ENCODE measurements at places on chromosomes 4 and X.

- DNase-seq, result no peak
These were observed 236.6 kb upstream of the PCDH18 start for GRCh38 chr4:137768881-137769280.

DNA sequence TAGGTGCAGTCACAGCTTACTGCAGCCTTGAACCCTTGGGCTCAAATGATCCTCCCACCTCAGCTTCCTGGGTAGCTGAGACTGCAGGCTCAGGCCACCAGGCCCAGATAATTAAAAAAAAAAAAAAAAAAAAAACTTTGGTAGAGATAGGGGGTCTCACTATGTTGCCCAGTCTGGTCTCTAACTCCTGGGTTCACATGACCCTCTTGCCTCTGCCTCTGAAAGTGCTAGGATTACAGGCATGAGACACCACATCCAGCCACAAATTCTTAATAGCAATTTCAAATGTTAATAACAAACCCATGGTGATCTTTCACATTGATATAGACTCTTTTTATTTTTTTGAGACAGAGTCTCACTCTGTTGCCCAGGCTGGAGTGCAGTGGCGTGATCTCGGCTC, 12.3 kb upstream of the FGF5 start:
- no peak for DNase-seq

GRCh38 chrX:135309430-135309923, at the start of gene ETDC:
Gene ETDC, plus strand, starts transcription at chrX:135309480. Its CDS starts 0 bp downstream, at chrX:135309480.
- no peak for DNase-seq

DNA sequence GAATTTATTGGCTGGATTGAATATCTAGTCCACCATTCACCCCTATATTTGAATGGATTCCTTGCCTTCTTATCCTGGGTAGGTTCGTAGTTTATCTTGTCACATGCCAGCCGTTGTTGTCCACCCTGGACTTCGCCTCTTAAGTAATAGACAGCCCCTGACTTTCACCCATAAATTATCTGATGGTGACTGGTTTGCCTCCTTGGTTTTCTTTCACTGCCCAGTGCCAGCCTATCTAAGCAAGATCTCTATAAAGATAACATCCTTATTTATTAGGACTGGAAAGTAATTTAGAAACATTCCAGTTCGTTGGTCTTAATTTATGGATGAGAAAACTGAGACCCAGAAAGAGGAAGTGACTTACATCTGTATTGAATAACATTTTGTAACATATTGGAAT, 410.3 kb downstream of the RPA4 start:
- no peak for DNase-seq

GRCh38 chr4:95018785-95019184, 261.0 kb downstream of the BMPR1B start:
- no peak for DNase-seq

GRCh38 chr4:136935871-136936270, 596.4 kb downstream of the PCDH18 start:
- DNase-seq, result no peak

DNA sequence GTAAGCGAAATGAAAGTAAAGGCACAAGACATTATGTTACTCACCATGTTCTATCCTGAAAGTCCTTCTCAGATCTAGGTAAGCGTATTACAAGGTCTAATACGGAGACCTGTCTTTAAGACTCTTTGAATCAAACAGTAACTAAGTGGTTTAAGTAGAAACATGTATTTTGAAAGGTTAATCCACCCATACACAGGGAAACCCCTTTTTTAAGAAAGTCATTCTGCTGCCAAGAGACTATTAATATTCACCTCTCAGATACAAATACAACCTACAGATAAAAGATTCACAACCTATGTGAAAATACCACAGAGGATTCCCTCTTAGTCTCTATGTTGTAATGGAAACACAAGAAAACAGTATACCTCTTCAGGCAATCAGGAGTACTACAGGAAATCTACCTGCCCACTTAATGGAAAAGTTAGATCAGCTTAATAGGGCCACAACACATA, 63.2 kb upstream of the TNIP3 start:
- DNase-seq, result no peak

DNA sequence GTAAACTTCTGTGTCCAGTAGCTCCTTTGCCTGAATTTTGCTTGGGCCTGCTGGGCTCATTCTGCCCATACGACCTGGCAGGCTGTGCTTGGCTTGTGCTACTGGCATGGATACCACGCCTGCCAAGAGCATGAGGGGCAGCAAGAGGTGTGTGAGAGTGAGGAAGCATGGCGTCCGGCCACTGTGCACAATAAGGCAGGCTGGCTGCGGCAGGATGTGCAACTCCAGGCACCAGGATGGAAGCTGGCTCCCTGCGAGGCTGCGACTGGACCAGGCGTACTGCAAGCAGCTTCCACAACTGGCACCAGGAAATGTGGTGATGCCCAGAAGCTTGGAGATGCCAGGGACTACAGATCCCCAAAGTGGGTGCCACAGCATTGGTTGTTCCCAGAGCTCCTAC, 709.3 kb downstream of the PCDH18 start:
- no peak for DNase-seq

GRCh38 chr4:78704981-78705683, 71.0 kb upstream of the BMP2K start:
- DNase-seq, result no peak

DNA sequence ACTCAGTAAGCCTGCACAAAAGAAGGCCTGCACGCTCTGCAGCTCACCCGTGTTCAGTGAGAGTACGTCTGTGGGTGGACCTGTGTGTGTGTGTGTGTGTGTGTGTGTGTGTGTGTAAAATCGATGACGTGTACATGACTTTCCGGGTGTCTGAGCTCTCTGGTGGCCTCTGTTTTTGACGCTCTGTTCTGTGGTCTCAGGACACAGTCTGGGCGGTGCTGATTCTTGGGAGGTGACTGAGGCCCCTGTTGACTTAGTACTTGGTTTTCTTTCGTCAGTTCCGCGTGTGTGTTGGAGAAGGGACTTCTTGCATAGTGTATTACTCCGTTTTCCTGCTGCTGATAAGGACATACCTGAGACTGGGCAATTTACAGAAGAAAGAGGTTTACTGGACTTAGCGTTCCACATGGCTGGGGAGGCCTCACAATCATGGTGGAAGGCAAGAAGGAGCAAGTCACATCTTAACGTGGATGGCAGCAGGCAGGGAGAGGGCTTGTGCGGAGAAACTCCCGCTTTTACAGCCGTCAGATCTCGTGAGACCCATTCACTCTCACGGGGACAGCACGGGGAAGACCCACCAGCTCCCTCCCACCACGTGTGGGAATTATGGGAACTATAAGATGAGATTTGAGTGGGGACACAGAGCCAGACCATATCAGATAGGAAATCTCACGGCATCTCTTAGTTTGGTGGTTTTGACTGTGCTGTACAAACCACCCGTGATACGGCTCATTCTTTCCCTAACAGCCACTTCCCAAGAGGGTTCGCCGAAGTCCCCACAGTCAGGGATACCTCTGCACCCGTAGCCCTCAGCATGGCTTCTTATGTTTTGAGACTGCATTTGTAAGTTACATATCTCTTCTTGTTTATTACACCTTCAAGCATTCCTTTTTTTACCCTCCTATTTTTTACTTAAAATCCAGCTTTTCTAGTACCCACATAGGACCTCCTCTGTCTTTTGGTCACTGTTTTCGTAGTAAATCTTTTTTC, 24.5 kb downstream of the UVSSA start:
- DNase-seq, result no peak

Measured in thoracic aorta (tissue), 2 donors.